Posterior vena cava (tissue), 2 donors: ENCODE measurements at places on chromosomes 5 and 9. TPM values are rescaled to one million over a fixed set of nuclear protein-coding genes. Genes with fewer than 3 reads are reported as not detected.
A peak's percentile ranks its signal among the peaks of the same experiment; 100 is the strongest.

SLC45A2 gene
- not detected for total RNA-seq

POLE3 gene
- total RNA-seq: 25.4 TPM

PHF24 gene
- 0.93 TPM for total RNA-seq

GRAMD2B gene
- 21.0 TPM for total RNA-seq

GRCh38 chr5:178465228-178465860, 124.8 kb downstream of the COL23A1 start:
- DNase-seq: no peak

DNA sequence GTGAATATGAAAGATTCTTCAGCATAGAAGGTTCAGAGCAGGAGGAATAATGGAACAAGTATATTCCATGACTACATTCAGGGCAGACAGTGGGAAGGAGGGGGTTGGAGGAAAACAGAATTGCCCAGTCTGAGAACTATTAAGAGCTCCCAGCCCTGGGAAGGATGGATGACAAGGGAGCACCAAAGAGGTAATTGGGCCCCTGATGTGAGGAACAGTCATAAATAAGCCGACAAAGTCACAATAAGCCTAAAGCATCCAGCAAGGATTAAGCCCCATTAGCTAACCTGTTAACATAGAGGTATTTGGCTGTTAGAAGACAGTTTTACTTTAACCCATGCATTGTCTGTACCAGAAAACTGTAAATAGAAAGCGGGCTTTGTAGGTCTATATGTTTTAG, 348.7 kb upstream of the SEMA6A start:
- no peak for DNase-seq

DNA sequence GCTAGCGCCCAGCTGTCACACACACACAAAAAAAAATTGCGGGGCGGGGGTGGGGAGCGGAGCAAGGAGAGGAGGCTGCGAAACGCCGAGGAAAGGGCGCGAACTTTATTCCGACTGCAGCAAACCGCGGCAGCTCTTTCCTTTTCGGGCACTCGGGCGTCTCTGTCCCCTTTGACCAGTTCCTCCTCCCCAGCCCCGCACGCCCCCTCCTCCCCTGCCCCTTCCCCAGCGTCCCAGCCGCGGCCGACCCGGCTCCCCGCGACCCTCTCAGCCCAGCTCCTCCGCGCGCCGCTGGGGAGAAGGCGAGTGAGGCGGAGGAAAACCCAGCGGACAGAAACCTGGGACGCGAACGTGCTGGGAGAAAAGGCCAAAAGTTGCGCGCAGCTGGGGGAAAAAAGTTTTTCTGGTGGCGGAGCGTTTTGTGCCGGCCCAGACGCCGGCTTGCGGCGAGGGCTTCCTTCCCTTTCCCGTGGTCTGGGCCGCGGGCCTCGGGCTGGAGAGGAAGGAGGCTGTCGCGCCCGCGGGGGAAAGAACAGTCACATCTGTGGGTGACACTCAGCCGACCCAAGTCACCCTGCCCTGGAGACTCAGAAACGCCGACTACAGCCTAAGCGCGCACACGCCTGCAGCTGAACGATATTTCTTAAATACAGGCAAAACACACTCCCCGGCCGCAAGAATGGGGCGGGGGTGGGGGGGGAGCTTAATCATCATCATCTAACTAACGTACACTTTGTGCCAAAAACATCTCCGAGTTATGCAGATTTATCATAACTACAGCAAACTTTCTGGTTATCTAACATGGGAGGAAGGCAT, 1.1 kb upstream of the BNC2 start:
- DNase-seq: peak; percentile 92

DNA sequence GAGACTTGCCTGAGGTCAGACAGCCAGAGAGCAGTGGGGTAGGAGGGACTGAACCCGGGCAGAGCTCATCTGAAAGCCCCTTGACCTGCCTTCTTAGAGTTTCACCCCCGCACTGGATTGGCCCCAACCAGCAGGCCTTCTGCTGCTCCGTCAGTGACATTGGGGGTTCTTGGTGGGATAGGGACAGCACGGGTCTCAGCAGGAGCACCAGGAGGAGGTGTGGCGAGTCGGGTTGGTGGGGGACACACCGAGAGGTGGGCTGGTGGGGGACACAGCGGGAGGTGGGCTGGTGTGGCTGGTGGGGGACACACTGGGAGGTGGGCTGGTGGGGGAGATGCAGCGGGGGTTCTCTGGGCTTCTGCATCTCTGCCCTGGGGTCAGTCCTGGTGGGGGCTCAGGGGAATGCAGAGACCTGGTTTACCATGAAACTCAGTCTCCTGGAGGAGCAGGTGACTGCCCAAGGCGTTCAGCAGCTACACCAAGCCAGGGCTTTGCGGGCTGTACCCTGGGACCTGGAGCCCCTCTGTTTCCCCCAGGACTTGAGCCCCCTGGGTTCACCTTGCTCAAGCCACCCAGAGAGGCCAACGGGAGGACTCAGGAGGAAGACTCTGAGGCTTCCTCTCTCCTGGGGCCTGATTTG, 28.1 kb upstream of the RNU6ATAC start:
- peak; percentile 45 for DNase-seq

GRCh38 chr5:93573354-93574351, 7.4 kb downstream of the NR2F1-AS1 start:
- no peak for DNase-seq

DNA sequence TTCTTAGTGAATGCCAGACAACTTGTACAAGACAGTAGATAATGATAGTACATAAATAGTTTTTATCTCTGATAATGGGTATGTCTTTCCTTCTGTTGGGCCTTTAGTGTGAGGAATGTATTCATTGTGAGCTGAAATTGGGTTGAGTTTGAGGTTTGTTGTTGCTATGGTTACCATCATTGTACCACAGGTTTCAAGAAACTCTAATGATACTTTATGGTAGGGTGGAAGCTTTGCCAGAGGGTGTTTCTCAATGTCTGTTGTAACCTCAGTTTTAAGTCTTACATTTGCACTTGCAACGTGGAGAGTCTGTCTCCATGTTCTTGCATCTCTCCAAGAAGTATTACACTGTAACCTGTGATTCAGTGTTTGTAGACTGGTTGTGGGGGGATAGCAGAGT, 1550.1 kb downstream of the MAT2B start:
- no peak for DNase-seq
